Prostate gland (tissue), 2 donors: ENCODE measurements at places on chromosomes 16 and 17.

DNA sequence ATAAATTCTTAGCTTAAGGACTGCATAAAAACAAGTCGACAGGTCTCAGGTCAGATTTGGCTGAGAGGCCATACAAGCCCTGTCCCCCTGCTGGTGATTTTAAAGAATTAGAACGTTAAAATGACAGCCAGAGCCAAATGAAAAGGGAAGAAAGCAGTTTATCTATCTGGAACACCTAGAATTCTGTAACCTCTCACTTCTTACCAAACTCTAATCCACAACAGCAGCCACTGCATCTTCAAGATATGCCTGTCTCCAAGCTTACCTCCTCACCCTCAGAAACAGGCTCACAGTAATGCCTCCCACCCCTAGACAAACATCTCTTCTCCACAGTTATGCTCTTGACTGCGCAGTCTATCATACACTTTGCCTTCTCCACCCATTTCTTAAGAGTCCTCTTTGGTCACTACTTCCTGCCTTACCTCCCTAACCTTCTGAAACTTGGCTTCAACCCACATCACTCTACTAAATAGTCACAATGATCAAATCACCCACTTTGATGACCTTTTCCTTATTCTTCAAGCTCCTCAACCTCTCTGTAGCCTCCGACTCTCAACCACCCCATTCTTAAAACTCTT is 14.2 kb downstream of the ANKFY1 start:
- H3K36me3 ChIP-seq, result no peaks in the 10 kb centered on the region
- no peaks in the 10 kb centered on the region for H3K27me3 ChIP-seq
- no peak overlapping the region for H3K4me3 ChIP-seq
- no peak overlapping the region for H3K27ac ChIP-seq

- no peaks in the 10 kb centered on the region for H3K36me3 ChIP-seq
- peaks cover 6% of the 10 kb centered on the region for H3K4me1 ChIP-seq
- no peaks in the 10 kb centered on the region for H3K27me3 ChIP-seq
These were observed 45.0 kb downstream of the SOST start for GRCh38 chr17:43713494-43714162.

- H3K27me3 ChIP-seq, result no peaks in the 10 kb centered on the region
- DNase-seq, result no peak
- no peak overlapping the region for H3K4me3 ChIP-seq
- no peaks in the 10 kb centered on the region for H3K4me1 ChIP-seq
- H3K36me3 ChIP-seq, result no peaks in the 10 kb centered on the region
These were observed 20.2 kb upstream of the C1QL1 start for GRCh38 chr17:44988044-44988942.

DNA sequence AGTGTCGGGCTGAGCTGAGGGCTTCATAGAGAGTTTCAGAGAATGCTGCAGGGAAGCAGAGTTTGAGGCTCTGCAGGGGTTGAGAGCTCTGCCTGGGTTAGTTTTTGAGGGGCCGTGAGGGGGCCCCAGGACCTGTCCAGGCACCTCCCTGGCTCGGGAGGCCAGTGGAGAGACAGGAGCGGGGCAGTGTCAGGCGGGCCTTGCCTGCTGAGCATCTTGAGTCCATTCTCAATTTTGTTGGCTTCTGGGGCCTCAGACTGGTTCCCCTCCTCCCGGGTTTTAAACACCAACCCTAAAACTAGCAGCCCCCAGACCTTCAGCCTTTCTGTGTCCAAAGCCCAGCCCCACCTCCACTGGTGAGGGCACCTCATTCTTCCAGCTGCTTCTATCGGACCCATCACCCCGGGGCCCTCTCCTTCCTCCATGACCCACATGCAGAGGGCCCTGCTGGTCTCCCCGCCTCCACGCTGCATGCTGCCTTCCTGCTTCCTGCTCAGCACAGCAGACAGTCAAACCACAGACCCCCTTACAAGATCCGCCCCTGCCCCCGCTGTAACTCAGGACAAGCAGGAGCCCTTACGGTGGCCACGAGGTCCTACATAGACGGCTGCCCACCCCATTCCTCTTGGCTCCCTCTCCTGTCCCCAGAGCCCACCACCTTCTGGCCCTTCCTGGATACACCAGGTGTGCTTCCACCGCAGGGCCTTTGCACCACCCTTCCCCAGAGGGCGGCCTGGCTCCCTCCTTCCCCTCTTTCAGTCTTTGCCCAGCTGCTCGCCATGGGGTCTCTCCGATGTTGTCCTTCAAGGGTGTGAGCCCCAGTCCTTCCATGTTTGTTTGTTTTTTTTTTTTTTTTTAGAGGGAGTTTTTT is 3.8 kb downstream of the RNF213 start:
- H3K36me3 ChIP-seq, result no peaks in the 10 kb centered on the region
- H3K4me1 ChIP-seq, result peaks cover 20% of the 10 kb centered on the region
- no peak for DNase-seq
- peak overlapping the region; percentile 99 for H3K27ac ChIP-seq

- H3K27ac ChIP-seq, result no peak overlapping the region
- H3K4me3 ChIP-seq, result no peak overlapping the region
- H3K4me1 ChIP-seq, result no peaks in the 10 kb centered on the region
- no peaks in the 10 kb centered on the region for H3K27me3 ChIP-seq
- no peak for DNase-seq
These were observed 43.3 kb upstream of the ULK2 start for GRCh38 chr17:19911033-19911432.

- H3K27ac ChIP-seq, result no peak overlapping the region
- no peaks in the 10 kb centered on the region for H3K36me3 ChIP-seq
- no peaks in the 10 kb centered on the region for H3K4me1 ChIP-seq
- no peaks in the 10 kb centered on the region for H3K27me3 ChIP-seq
- no peak overlapping the region for H3K4me3 ChIP-seq
These were observed 9.4 kb downstream of the C16orf89 start for GRCh38 chr16:5056352-5056751.

GRCh38 chr17:46869975-46870803 is 18.8 kb downstream of the WNT9B start:
- no peak overlapping the region for H3K27ac ChIP-seq
- no peak for DNase-seq
- H3K4me3 ChIP-seq, result no peak overlapping the region
- no peaks in the 10 kb centered on the region for H3K27me3 ChIP-seq
- H3K4me1 ChIP-seq, result no peaks in the 10 kb centered on the region

GRCh38 chr17:47266782-47267181 is 13.2 kb downstream of the ITGB3 start:
- no peaks in the 10 kb centered on the region for H3K36me3 ChIP-seq
- DNase-seq, result no peak
- H3K27me3 ChIP-seq, result no peaks in the 10 kb centered on the region
- H3K4me1 ChIP-seq, result no peaks in the 10 kb centered on the region
- no peak overlapping the region for H3K4me3 ChIP-seq
- no peak overlapping the region for H3K27ac ChIP-seq

DNA sequence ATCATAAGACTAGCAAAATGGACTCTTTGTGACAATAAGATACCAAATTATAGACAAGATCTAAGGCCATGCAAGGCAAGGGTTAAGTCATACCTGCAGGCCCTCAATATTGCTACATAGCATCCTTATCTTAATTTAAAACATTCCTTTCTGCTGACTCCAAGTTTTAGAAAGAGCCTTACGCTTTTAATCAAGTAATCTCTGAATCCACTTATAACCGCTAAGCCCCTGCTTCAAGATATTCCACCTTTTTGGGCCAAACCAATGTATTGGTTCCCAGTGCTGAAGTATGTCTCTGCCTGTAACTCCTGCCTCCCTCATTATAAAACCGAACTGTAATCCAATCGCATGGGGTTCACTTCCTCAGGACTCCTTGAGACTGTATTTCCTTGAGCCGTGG is 255.4 kb downstream of the PHKB start:
- no peak overlapping the region for H3K27ac ChIP-seq
- no peaks in the 10 kb centered on the region for H3K36me3 ChIP-seq
- H3K4me1 ChIP-seq, result no peaks in the 10 kb centered on the region
- no peaks in the 10 kb centered on the region for H3K27me3 ChIP-seq
- DNase-seq, result no peak

GRCh38 chr17:37506678-37507077 is 17.0 kb downstream of the DUSP14 start:
- H3K4me1 ChIP-seq, result peaks cover 2% of the 10 kb centered on the region
- no peak overlapping the region for H3K27ac ChIP-seq
- H3K36me3 ChIP-seq, result no peaks in the 10 kb centered on the region
- no peaks in the 10 kb centered on the region for H3K27me3 ChIP-seq
- no peak for DNase-seq
- H3K4me3 ChIP-seq, result no peak overlapping the region

DNA sequence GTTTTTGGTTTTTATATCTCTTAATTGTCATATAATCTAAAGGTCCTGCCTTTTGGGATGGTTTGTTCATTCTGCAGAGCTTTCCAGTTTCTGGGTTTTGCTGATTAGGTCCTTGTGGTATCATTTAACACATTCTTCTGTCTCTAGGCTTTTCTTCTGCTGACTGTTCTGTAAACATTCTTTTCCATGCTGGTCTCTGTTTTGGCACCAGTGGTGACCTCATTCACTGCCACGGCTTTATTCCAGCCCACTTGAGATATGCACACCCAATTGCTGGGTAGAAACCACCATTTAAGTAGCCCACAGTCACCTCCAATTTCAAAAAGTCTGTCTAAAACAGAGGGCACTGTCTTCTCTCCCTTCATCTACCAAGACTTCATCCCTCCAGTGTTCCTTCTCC is 31.1 kb upstream of the COX10 start:
- H3K27me3 ChIP-seq, result no peaks in the 10 kb centered on the region
- no peaks in the 10 kb centered on the region for H3K4me1 ChIP-seq
- H3K4me3 ChIP-seq, result no peak overlapping the region
- no peaks in the 10 kb centered on the region for H3K36me3 ChIP-seq

DNA sequence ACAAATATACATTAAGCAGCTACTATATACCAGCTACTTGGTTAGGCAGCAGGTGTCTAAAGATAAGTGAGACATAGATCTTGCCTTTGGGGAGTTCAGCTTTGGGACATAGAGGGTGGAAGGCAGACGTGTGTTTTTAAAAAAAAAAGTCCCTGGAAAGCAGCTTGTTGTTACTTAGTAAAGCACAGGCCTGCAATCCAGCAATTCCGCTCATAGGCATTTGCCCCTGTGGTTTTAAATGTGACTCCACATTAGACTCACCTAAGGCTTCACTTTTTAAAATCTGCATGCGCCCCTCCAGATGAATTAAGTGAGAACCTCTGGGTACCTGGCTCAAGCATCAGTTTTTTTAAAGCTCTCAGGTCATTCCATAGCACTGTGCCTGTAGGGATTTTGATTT is 7.2 kb upstream of the MLYCD start:
- no peak overlapping the region for H3K4me3 ChIP-seq
- H3K27me3 ChIP-seq, result no peaks in the 10 kb centered on the region
- no peak overlapping the region for H3K27ac ChIP-seq
- no peaks in the 10 kb centered on the region for H3K4me1 ChIP-seq
- DNase-seq, result no peak

DNA sequence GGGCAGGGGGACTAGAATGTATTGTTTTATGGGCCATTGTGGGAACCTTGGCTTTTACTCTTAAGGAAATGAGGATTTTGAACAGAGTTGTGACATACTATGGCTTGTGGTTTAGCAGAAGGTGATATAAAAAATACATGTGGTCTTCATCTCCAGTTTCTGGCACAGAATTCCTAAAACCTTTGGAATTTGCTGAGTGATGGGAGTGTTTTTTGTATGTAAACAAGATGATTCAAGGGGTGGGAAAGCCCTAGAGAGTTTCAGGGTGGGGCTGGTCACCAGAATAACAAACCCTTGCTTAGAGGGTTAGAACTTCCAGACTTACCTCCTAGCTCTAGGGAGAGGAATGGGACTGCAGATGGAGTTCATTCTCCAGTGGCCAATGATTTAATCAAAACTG is 316.1 kb downstream of the PHKB start:
- no peak overlapping the region for H3K4me3 ChIP-seq
- no peak for DNase-seq
- no peak overlapping the region for H3K27ac ChIP-seq
- H3K4me1 ChIP-seq, result no peaks in the 10 kb centered on the region
- H3K27me3 ChIP-seq, result no peaks in the 10 kb centered on the region

DNA sequence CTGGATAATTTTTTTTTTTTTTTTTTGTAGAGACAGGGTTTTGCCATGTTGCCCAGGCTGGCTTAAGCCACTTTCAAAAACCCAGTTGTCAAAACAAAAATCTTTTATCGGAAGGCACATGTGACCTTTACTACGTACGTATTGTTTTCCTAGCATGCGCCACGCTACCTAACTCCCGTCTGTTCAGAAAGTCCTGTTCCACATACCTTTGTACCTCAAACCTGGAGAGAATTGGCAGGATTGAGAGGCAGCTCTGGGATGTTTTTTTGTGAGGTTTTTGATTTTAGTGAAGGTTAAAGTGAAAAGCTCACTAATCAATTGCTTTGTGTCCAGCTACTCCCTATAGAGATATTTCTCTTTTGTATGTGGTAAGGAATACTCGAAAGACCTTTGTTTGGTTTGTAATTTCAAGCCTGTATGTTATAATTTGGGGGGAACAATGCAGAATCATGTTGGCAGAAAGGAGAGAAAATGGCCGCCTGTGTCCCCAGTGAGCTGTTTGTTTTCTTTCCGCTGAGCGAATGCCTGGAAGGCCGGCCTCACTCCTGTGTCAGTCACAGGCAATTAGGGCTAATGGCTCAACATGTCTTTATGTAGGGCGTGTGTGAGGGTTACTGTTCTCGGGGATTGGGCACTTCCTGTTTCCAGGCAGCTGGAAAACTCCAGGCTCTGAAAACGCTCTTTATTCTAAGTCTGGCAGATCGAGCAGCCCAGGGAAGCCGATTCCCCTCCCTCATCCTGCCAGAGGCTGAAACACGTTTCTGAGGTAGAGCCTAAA is 60.8 kb upstream of the CLEC18A start:
- H3K4me3 ChIP-seq, result no peak overlapping the region
- H3K27me3 ChIP-seq, result no peaks in the 10 kb centered on the region
- H3K36me3 ChIP-seq, result no peaks in the 10 kb centered on the region
- peak overlapping the region; percentile 66 for H3K27ac ChIP-seq
- DNase-seq, result peak; percentile 23

DNA sequence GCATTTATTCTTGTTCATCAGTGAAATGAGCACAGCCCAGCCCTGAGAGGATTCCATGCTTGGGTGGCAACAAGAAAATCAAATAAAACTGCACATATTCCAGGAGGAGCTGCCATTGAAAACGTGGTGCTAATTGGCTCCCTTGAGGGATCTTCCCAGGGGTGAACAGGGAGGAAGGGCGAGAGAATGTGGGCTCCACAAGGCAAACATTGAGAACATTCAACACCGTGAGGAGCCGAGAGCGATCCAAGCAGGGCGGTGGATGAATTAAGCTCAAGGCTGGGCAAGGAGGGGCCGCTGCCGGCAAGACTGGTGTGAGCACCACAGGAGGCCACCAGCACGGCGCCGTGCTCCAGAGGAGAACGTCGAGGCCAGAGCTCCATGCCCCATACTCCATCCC is 166.9 kb downstream of the C16orf95 start:
- no peaks in the 10 kb centered on the region for H3K36me3 ChIP-seq
- no peak overlapping the region for H3K4me3 ChIP-seq
- no peak for DNase-seq
- H3K4me1 ChIP-seq, result no peaks in the 10 kb centered on the region
- no peak overlapping the region for H3K27ac ChIP-seq

DNA sequence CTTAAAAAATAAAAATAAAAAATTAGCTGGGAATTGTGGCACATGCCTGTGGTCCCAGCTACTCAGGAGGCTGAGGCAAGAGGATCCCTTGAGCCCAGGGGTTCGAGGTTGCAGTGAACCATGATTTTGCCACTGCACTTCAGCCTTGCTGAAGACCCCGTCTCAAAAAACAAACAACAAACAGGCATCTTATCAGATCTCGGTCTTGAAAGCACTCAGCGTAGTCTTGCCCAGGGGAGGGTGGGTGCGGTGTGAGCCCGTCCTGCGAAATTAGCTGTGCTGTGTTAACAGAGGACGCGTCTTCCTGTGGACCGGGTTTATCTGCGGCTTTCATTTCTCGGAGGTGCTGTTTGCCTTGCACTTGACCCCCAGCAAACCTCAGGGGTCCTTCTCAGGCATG is 5.4 kb downstream of the GAA start:
- DNase-seq, result no peak
- no peaks in the 10 kb centered on the region for H3K27me3 ChIP-seq
- H3K36me3 ChIP-seq, result no peaks in the 10 kb centered on the region
- peaks cover 3% of the 10 kb centered on the region for H3K4me1 ChIP-seq
- H3K27ac ChIP-seq, result no peak overlapping the region
